Mesothelial cell of epicardium (in vitro differentiated cells): ENCODE measurements at places on chromosomes 4 and X.

DNA sequence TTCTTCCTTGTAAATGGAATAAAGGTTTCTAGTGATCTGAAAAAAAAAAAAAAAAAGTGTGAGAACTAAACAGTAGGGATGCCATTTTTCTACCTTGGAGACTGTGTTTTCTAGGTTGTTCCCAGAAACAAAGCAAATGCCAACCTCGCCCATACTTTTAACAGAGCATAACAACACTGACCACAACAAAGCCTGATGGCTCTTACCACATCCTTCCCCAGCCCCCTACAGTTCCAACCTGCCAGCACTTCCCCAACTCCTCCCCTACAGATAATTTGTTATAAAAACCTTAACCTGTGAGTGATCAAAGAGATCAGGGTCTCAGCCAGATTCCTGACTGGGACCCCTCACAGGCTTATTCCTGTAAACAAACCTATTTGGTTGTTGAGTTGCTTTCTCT, 940.0 kb downstream of the SH3BGRL start:
- no peak for DNase-seq
- H3K27me3 ChIP-seq, result no peaks in the 10 kb centered on the region
- no peaks in the 10 kb centered on the region for H3K36me3 ChIP-seq
- H3K4me3 ChIP-seq, result no peak overlapping the region

- H3K36me3 ChIP-seq, result peaks cover 23% of the 10 kb centered on the region
- no peak overlapping the region for H3K4me3 ChIP-seq
- peak overlapping the region; percentile 61 for H3K27ac ChIP-seq
- H3K27me3 ChIP-seq, result no peaks in the 10 kb centered on the region
- no peak for DNase-seq
Measured at GRCh38 chr4:67721315-67721769, 20.4 kb upstream of the UBA6 start.

- H3K27ac ChIP-seq, result no peak overlapping the region
- H3K36me3 ChIP-seq, result no peaks in the 10 kb centered on the region
- no peaks in the 10 kb centered on the region for H3K27me3 ChIP-seq
- H3K4me1 ChIP-seq, result peaks cover 17% of the 10 kb centered on the region
- no peak overlapping the region for H3K4me3 ChIP-seq
Measured at GRCh38 chr4:148283665-148284064, 158.5 kb downstream of the NR3C2 start.

- H3K4me1 ChIP-seq, result peaks cover 37% of the 10 kb centered on the region
- DNase-seq, result no peak
- H3K27ac ChIP-seq, result peak overlapping the region; percentile 74
- H3K27me3 ChIP-seq, result no peaks in the 10 kb centered on the region
Measured at GRCh38 chr4:184384056-184384809, 90.1 kb downstream of the IRF2 start.

GRCh38 chrX:627510-627981, 3.0 kb upstream of the SHOX start:
- no peak overlapping the region for H3K4me3 ChIP-seq
- peaks cover 95% of the 10 kb centered on the region for H3K27me3 ChIP-seq
- no peak overlapping the region for H3K27ac ChIP-seq
- H3K4me1 ChIP-seq, result peaks cover 2% of the 10 kb centered on the region
- no peak for DNase-seq

- H3K27ac ChIP-seq, result peak overlapping the region; percentile 76
- peak overlapping the region; percentile 84 for H3K4me3 ChIP-seq
- peaks cover 30% of the 10 kb centered on the region for H3K4me1 ChIP-seq
- no peak for DNase-seq
- peaks cover 5% of the 10 kb centered on the region for H3K36me3 ChIP-seq
Measured at GRCh38 chr4:1721666-1722550, 587 bp downstream of the TACC3 start.

GRCh38 chr4:140150886-140151698, 2.9 kb downstream of the MAML3 start:
- no peaks in the 10 kb centered on the region for H3K36me3 ChIP-seq
- peaks cover 40% of the 10 kb centered on the region for H3K4me1 ChIP-seq
- H3K27ac ChIP-seq, result peak overlapping the region; percentile 98
- peak; percentile 78 for DNase-seq

- no peak overlapping the region for H3K4me3 ChIP-seq
- no peaks in the 10 kb centered on the region for H3K4me1 ChIP-seq
- no peak for DNase-seq
- no peaks in the 10 kb centered on the region for H3K27me3 ChIP-seq
Measured at GRCh38 chrX:68199062-68199848, 234.0 kb downstream of the OPHN1 start.

DNA sequence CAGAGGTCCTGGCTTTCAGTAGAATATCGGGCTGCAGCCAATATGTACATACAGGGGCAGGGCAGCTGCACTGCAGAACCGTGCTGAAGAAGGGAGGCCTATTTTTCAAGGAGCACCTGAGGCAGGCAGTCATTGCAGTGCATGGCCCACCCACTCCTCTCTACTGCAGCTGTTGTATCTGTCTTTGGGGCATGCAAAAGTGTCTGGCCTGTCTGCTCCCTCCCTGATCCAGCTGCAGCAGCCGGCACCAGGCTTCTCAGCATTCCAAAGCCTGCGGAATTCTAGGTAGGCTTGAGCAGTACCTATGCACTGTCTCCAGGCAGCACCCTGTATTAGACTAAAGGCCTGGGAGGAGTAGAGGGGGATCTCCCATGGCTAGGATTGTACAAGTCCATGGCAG, 415.2 kb upstream of the MAGEB16 start:
- H3K4me3 ChIP-seq, result no peak overlapping the region
- H3K4me1 ChIP-seq, result peaks cover 15% of the 10 kb centered on the region
- no peaks in the 10 kb centered on the region for H3K27me3 ChIP-seq

GRCh38 chr4:80005863-80006262, 67.2 kb downstream of the ANTXR2 start:
- no peaks in the 10 kb centered on the region for H3K27me3 ChIP-seq
- peaks cover 38% of the 10 kb centered on the region for H3K36me3 ChIP-seq
- DNase-seq, result no peak
- H3K27ac ChIP-seq, result no peak overlapping the region
- H3K4me1 ChIP-seq, result peaks cover 10% of the 10 kb centered on the region
- H3K4me3 ChIP-seq, result no peak overlapping the region

GRCh38 chr4:24975510-24975909, 55.2 kb downstream of the LGI2 start:
- H3K4me1 ChIP-seq, result peaks cover 5% of the 10 kb centered on the region
- no peak overlapping the region for H3K27ac ChIP-seq
- H3K36me3 ChIP-seq, result no peaks in the 10 kb centered on the region
- H3K4me3 ChIP-seq, result no peak overlapping the region
- DNase-seq, result no peak

DNA sequence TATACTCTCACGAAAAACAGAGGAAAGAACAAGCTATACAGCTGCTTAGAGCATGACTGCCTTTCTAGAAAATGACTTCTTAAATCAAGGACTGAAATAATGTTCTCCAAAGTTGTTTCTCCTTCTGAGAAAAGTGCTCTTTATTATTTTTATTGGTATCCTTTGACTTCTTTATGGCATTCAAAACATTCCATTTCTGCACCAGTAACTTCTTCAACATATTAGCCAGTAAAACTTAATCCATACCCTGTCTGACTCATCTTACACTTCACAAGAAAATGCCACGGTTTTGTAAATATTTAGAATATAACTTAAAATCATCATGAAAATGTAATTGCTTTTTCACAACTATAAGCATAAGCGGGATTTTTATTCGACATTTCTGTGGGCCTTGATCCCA, 180.4 kb downstream of the NR3C2 start:
- H3K4me1 ChIP-seq, result peaks cover 23% of the 10 kb centered on the region
- no peaks in the 10 kb centered on the region for H3K36me3 ChIP-seq
- H3K4me3 ChIP-seq, result no peak overlapping the region
- no peak overlapping the region for H3K27ac ChIP-seq
- H3K27me3 ChIP-seq, result no peaks in the 10 kb centered on the region

- no peaks in the 10 kb centered on the region for H3K27me3 ChIP-seq
- H3K36me3 ChIP-seq, result no peaks in the 10 kb centered on the region
- H3K4me1 ChIP-seq, result no peaks in the 10 kb centered on the region
- H3K4me3 ChIP-seq, result no peak overlapping the region
- no peak for DNase-seq
- no peak overlapping the region for H3K27ac ChIP-seq
Measured at GRCh38 chr4:5472160-5472591, 236.2 kb downstream of the EVC2 start.

DNA sequence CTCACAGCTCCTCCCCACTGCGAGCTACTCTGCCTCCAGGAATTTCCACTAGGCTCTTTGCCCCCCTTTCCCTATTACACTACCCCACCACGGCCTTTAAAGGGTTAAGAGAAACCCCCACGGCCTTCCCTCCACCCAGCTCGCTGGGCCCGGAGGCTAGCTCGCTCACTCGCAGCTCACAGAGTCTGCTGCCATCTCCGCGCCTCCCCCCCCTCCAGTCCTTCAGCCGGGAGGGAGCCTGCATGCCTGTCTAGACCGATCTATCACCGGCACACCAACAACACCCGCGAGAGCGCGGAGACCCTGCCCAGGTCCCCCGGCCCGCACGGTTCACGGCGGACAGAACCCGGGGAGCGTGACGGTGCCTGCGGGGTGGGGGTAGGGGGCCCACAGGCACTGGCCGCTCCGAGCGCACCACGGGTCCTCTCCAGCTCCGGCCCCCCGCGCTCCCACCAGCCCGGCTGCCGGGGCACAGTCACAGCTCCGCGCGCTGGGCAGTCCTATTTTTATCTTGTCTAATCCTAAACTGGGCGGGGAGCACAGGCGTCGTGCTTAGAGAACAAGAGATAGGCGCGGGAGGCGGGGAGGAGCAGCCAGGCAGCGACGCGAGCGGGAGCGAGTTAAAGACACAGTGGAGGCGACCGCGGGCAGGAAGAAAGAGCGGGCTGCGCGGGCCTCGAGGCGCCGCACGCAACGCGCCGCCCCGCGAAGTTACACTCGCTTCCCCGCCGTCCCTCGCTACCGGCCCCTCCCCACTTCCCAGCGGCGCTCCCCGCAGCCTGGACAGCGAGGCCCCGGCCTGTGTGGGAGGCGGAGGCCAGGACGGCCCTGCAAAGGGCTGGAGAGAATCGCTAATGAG, 3.5 kb downstream of the BCOR start:
- H3K36me3 ChIP-seq, result no peaks in the 10 kb centered on the region
- peak overlapping the region; percentile 93 for H3K27ac ChIP-seq
- peaks cover 39% of the 10 kb centered on the region for H3K4me1 ChIP-seq
- peak overlapping the region; percentile 81 for H3K4me3 ChIP-seq
- no peaks in the 10 kb centered on the region for H3K27me3 ChIP-seq

DNA sequence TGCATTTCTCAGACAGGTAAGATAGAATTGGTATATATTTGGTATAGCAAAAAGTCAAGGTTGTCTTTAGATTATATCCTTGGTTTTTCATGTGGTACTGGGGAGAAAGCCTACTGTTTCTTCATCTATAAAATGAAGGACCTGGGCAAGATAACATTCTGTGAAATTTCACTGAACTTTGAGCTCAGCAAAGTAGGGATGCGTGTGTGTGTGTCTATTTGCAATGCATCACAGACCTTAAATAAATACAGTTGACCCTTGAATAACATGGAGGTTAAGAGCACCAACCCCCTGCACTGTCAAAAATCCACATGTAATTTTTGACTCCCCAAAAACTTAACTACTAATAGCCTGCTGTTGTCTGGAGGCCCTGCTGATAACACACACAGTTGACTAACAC, 25.2 kb downstream of the TET2 start:
- DNase-seq, result no peak
- H3K27me3 ChIP-seq, result no peaks in the 10 kb centered on the region
- no peaks in the 10 kb centered on the region for H3K4me1 ChIP-seq
- no peak overlapping the region for H3K27ac ChIP-seq
- H3K36me3 ChIP-seq, result peaks cover 45% of the 10 kb centered on the region

GRCh38 chr4:18128241-18128640, 106.7 kb upstream of the LCORL start:
- H3K4me1 ChIP-seq, result no peaks in the 10 kb centered on the region
- H3K4me3 ChIP-seq, result no peak overlapping the region
- H3K27me3 ChIP-seq, result peaks cover 2% of the 10 kb centered on the region
- DNase-seq, result no peak

GRCh38 chr4:2394528-2394927, 23.9 kb downstream of the ZFYVE28 start:
- peaks cover 31% of the 10 kb centered on the region for H3K27me3 ChIP-seq
- no peak for DNase-seq
- H3K27ac ChIP-seq, result no peak overlapping the region
- peaks cover 33% of the 10 kb centered on the region for H3K4me1 ChIP-seq
- no peaks in the 10 kb centered on the region for H3K36me3 ChIP-seq
- H3K4me3 ChIP-seq, result no peak overlapping the region

GRCh38 chr4:140260227-140260626, 106.2 kb upstream of the MAML3 start:
- no peaks in the 10 kb centered on the region for H3K36me3 ChIP-seq
- H3K4me3 ChIP-seq, result no peak overlapping the region
- H3K27me3 ChIP-seq, result peaks cover 3% of the 10 kb centered on the region
- H3K4me1 ChIP-seq, result peaks cover 18% of the 10 kb centered on the region

GRCh38 chr4:2083826-2084160, 24.7 kb downstream of the NAT8L start:
- peaks cover 2% of the 10 kb centered on the region for H3K27me3 ChIP-seq
- DNase-seq, result peak; percentile 27
- H3K36me3 ChIP-seq, result peaks cover 2% of the 10 kb centered on the region
- no peaks in the 10 kb centered on the region for H3K4me1 ChIP-seq

GRCh38 chrX:9955506-9955905, 11.7 kb upstream of the CLDN34 start:
- peaks cover 19% of the 10 kb centered on the region for H3K36me3 ChIP-seq
- H3K27ac ChIP-seq, result no peak overlapping the region
- no peaks in the 10 kb centered on the region for H3K27me3 ChIP-seq
- DNase-seq, result no peak
- no peak overlapping the region for H3K4me3 ChIP-seq

- H3K4me3 ChIP-seq, result no peak overlapping the region
- no peaks in the 10 kb centered on the region for H3K36me3 ChIP-seq
- H3K4me1 ChIP-seq, result no peaks in the 10 kb centered on the region
- H3K27ac ChIP-seq, result no peak overlapping the region
- no peak for DNase-seq
Measured at GRCh38 chrX:140274811-140275525, 229.9 kb downstream of the SOX3 start.

DNA sequence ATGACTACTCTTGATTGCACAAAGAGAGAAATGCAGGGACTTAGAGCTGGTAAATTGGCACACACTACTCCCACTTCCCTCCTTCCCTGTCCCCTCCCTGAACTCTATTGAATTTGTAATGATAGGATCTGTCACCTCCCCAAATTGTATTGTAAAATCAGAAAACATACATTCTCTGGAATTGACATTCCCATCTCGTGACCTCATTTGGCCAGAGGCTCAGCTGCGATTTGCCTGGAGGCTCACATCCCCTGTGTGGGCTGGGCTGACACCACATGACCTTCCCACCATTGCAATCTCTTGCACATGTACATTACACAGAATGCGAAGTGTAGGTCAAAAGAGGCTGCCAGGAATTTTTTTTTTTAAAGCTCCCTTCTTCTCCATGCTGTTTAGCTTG, 172.1 kb downstream of the MID1IP1 start:
- no peaks in the 10 kb centered on the region for H3K4me1 ChIP-seq
- no peak for DNase-seq
- H3K4me3 ChIP-seq, result no peak overlapping the region
- no peaks in the 10 kb centered on the region for H3K27me3 ChIP-seq

GRCh38 chrX:45003085-45003484, 130.1 kb downstream of the KDM6A start:
- H3K27ac ChIP-seq, result peak overlapping the region; percentile 23
- no peak overlapping the region for H3K4me3 ChIP-seq
- no peaks in the 10 kb centered on the region for H3K27me3 ChIP-seq
- H3K36me3 ChIP-seq, result peaks cover 13% of the 10 kb centered on the region
- peaks cover 44% of the 10 kb centered on the region for H3K4me1 ChIP-seq
- DNase-seq, result no peak
